ENCODE measurements at places on chromosomes 2 and 18. TPM values are rescaled to one million over a fixed set of nuclear protein-coding genes. Genes with fewer than 3 reads are reported as not detected.

GRCh38 chr2:36798724-36799123 lies 102.2 kb downstream of the VIT start:
- H3K4me3 ChIP-seq = no peak overlapping the region
- no peaks in the 10 kb centered on the region for H3K27me3 ChIP-seq
- no peaks in the 10 kb centered on the region for H3K36me3 ChIP-seq

- DNase-seq = no peak
- H3K4me1 ChIP-seq = peaks cover 11% of the 10 kb centered on the region
- no peaks in the 10 kb centered on the region for H3K36me3 ChIP-seq
- H3K27ac ChIP-seq = no peak overlapping the region
Measured at GRCh38 chr2:174058456-174058855, 93.3 kb upstream of the SP3 start.

DNA sequence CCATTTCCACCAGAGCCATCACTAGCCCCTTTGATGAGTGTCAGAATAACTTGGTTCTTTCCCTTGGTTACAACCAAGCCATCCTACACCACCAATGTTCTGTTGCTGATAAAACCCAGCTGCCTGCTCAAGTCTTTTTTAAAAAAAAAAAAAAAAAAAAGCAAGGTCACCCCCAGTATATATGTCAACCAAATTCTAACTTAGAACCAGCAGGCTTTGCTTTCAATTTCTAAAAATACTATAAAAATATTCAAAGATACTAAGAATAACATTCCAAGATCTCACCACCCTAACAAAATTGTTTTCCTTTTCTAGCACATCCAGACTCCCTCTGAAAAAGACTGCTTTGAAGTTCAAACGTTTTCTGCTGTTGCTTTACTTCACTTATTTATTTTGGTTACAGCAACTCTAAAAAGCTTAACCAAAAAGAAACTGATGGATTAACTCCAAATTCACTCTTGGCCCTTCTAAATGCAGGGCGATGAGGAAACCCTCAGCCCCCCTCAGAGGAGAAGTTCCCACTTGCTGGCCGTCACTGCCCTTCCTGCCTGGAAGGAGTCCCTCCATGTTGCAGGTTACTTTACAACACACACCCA lies 10.9 kb downstream of the UXS1 start:
- no peak for DNase-seq
- peaks cover 25% of the 10 kb centered on the region for H3K4me1 ChIP-seq
- H3K27me3 ChIP-seq = no peaks in the 10 kb centered on the region
- H3K4me3 ChIP-seq = no peak overlapping the region
- H3K36me3 ChIP-seq = no peaks in the 10 kb centered on the region

GRCh38 chr2:31525876-31526275 lies 54.9 kb downstream of the SRD5A2 start:
- DNase-seq = no peak
- peaks cover 30% of the 10 kb centered on the region for H3K27me3 ChIP-seq
- H3K4me3 ChIP-seq = no peak overlapping the region

DNA sequence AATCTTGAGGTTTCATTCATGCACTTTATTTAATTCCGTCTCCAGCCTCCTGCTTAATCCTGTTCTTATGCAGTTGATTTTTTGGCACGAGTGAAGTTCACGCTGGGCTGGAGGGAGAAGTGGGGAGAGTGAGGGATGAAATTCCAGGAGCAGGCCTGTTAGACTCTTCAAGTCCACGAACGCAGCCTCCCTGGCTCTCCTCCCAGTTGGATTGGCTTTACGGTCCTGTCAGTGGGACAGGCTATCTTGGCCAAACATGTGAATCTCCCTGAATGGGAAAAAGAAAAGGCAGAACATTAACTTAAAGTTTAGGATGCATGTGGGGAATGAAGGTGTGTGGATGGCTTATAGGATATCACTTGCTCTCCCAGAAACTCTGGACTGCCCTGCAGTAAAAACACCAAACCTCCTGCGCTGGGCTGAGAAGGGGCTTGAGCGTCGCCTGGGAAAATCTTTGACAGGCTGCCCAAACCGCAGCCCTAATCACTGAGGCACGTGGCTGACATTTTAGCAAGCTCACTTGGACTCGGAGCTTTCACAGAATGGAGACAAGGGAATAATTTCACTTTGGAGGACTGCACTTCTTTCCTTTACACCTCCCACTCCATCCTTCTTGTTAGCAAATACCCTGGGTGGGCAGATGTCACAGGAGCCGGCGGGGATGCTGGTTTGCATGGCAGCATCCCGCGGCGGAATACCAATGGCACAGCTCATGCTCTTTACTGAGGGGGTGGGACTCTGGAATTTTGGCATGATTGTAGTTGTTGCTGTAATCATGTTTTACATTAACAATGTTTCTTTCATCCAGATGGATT lies 93.9 kb downstream of the ACKR3 start:
- H3K27ac ChIP-seq = peak overlapping the region; percentile 82
- peaks cover 56% of the 10 kb centered on the region for H3K4me1 ChIP-seq
- H3K36me3 ChIP-seq = peaks cover 5% of the 10 kb centered on the region
- H3K27me3 ChIP-seq = no peaks in the 10 kb centered on the region
- no peak for DNase-seq

The CYP1B1 gene
- total RNA-seq = 135 TPM

The ZAP70 gene
- 0.41 TPM for total RNA-seq

The DCC gene
- total RNA-seq = not detected

The MC5R gene
- total RNA-seq = not detected

The SLC9A4 gene
- not detected for total RNA-seq

The DRC1 gene
- total RNA-seq = 0.17 TPM

The ATP8B1 gene
- total RNA-seq = 28.1 TPM

The PROKR1 gene
- not detected for total RNA-seq
